Endothelial cell (in vitro differentiated cells): ENCODE measurements at places on chromosomes 5 and 9.

- DNase-seq = no peak
- peaks cover 36% of the 10 kb centered on the region for H3K36me3 ChIP-seq
- H3K4me1 ChIP-seq = no peaks in the 10 kb centered on the region
Measured at GRCh38 chr9:93652604-93653592, 76.5 kb downstream of the PHF2 start.

GRCh38 chr5:6763191-6763590 lies 50.0 kb downstream of the TENT4A start:
- no peak for DNase-seq
- H3K4me3 ChIP-seq = no peak overlapping the region
- peaks cover under 1% of the 10 kb centered on the region for H3K27me3 ChIP-seq

DNA sequence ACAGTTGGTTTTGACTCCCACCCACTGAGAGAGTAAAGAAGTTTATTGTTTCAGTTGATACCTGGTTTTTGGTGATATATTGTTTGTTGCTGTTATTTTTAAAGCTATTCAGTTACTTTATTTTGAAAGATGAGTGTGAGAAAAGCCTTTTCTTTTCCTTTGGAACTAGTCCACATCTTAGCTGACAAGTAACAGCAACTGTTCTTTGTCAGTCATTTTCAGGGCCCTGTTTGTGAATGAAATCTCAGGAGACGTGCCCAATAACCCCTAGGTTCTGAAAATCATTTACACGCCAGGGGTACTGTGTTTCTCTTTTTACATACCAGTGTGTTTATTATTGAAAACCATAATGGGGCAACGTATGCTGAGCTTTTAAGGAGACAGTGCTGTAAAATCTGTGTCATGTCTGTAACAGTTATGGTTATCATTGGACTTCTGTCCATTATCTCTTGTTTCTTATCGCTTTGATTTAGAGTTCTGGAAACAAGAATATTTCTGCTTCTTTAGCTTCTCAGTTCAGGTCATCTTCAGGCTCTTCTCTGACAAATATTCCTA lies 75.0 kb downstream of the LIX1 start:
- H3K4me1 ChIP-seq = peaks cover 6% of the 10 kb centered on the region
- no peaks in the 10 kb centered on the region for H3K27me3 ChIP-seq
- no peak overlapping the region for H3K27ac ChIP-seq
- no peak overlapping the region for H3K4me3 ChIP-seq
- no peaks in the 10 kb centered on the region for H3K36me3 ChIP-seq

DNA sequence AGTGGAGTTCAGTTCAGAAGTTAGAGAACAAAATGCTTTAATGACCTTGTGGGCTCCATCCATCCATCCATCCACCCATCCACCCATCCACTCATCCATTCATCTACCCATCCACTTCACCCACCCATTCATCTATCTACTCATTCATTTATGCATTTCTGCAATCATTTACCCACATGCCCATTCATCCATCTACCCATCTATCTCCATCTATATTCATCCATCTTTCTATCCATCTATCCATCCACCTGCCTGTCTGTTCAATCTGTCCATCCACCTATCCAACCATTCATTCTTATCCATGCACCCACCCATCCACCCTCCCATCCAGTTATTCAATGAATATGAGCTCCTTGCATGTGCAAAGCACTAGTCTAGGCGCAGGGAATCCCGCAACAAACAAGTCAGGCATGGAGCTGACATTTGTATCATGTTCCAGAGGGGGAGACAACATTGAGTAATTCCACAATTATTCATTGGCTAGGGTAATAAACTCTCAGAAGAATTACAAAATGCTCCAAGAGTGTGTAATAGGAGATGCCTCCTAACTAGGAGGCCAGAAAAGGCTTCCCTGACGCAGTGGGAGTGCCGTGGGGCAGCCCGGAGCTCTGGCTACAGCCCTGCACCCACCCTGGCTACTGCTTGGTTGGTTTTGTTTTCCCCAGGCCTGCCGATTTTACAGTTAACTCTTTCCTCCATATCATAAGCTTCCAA lies 211.2 kb downstream of the NXNL2 start:
- peaks cover 32% of the 10 kb centered on the region for H3K4me1 ChIP-seq
- no peaks in the 10 kb centered on the region for H3K27me3 ChIP-seq
- H3K27ac ChIP-seq = peak overlapping the region; percentile 72
- H3K4me3 ChIP-seq = no peak overlapping the region
- H3K36me3 ChIP-seq = no peaks in the 10 kb centered on the region
- DNase-seq = no peak

DNA sequence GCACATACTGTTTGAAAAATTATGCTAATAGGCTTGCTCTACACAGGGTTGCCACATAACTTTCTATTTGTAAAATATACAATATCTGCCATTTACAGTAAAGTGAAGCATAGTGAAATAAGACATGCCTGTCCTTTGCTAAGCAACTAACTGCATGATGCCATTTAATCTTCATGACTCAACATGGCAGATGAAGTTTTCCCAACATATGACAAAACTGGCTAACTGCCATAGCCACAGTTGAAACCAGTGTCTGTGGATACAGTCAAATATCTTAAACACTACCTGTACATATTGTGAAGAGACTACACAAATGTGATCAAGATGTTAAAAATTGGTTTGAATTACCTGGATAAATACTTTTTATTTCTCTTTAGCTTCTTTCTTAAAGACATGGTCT lies 3.1 kb upstream of the DMAC1 start:
- H3K27ac ChIP-seq = no peak overlapping the region
- no peak for DNase-seq
- H3K36me3 ChIP-seq = no peaks in the 10 kb centered on the region
- no peaks in the 10 kb centered on the region for H3K27me3 ChIP-seq

DNA sequence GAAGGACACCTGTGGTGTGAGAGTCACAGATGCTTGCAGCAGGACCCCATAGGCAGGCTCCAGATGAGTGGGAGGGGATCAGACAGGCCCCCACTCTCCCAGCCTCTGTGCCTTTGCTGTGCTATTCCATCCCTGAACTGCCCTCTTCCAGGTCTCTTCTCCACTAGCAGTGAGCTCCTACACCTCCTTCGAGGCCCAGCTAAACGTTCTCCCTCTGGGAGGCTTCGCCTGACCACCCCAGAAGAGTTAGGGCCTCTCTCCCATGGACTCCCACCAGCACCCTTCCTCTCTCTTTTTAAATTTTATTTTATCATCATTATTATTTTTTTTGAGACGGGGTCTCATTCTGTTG lies 35.9 kb upstream of the STRBP start:
- no peak for DNase-seq
- peaks cover 56% of the 10 kb centered on the region for H3K4me1 ChIP-seq
- peaks cover 15% of the 10 kb centered on the region for H3K27me3 ChIP-seq
- peaks cover 4% of the 10 kb centered on the region for H3K36me3 ChIP-seq
- no peak overlapping the region for H3K4me3 ChIP-seq

DNA sequence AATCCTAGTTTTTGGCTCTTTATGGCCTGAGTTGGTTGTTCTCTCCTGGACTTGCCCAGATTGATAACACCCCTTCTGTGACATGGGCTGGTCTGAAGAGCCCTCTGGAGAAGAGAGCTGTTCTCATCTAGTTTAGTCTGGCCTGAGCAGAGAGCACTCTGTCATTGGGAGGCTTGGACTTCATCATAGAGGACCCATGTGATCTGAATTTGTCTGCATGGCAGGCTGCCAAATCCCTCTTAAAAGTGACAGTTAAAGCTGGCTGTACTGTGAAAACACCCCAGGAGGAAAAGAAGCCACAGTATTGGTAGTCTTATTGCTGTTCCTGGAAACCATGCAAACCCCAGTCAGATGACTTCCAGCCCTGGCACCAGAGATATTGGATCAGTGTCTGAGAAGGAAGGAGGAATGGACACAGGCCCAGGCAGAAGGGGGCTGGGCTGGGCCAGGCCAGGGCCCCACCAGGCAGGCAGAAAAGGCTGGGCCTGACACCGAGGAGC lies 3.7 kb upstream of the WDR31 start:
- H3K36me3 ChIP-seq = no peaks in the 10 kb centered on the region
- H3K4me1 ChIP-seq = no peaks in the 10 kb centered on the region
- H3K27me3 ChIP-seq = peaks cover 5% of the 10 kb centered on the region
- H3K27ac ChIP-seq = no peak overlapping the region
- no peak overlapping the region for H3K4me3 ChIP-seq

- H3K4me1 ChIP-seq = peaks cover 4% of the 10 kb centered on the region
- peak; percentile 82 for DNase-seq
- H3K27me3 ChIP-seq = peaks cover 20% of the 10 kb centered on the region
- no peaks in the 10 kb centered on the region for H3K36me3 ChIP-seq
- peak within 1 kb of the TSS; percentile 90 for H3K4me3 ChIP-seq
Measured at GRCh38 chr5:159915904-159916840, at the start of gene ADRA1B. Gene ADRA1B (plus strand): TSS chr5:159916482. CDS start chr5:159916906, 424 bp downstream.

DNA sequence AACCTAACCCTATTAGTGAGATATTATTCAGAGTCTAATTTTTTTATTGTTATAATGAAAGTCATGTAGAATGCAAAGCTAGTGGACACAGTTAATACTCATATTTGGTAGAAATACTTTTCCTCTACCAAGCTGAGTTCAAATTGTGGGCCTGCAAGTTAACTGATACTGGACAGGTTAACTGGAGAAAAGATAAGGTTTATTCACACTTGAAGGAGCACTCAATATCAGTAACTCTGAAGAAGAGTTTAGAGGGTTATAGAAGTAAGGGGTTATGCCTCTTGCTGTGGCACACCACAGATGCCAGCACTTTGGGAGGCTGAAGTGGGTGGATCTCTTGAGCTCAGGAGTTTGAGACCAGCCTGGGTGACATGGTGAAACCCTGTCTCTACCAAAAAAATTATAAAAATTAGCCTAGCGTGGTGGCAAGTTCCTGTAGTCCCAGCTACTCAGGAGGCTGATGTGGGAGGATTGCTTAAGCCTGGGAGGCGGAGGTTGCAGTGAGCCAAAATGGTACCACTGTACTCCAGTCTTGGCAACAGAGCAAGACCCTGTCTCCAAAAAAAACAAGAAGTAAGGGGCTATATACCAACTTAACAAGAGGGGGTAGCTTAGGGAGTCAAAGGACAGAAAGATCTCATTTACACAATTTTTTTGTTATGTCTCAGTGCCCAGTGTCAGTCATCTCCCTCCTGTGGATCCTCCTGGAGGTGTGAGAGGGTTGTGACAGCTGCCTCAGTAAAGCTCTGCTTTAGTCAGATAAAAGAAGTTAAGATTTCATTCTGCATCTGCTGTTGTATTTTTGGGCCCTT lies 121.2 kb upstream of the GRHPR start:
- H3K27me3 ChIP-seq = no peaks in the 10 kb centered on the region
- DNase-seq = no peak
- H3K4me3 ChIP-seq = no peak overlapping the region

DNA sequence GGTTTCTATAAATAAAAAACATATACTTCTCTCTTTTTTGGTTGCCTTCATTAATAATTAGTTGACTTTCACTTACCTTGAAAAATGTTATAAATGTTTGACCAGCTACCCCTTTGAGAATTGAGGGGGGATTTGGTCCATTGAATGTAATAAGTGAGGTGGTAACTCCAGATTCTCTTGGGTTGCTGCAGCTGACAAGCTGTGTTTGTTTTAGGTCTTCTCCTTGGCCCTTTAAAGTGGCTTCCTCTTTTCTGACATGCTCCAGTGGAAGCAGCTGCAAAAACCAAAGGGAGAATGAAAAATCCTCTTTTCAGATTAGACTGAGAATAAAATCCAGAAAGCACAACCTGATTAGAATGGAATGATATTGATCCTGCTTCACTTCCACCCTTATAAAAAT lies 410.5 kb downstream of the TMEM38B start:
- DNase-seq = no peak
- H3K27ac ChIP-seq = no peak overlapping the region
- H3K27me3 ChIP-seq = no peaks in the 10 kb centered on the region
- no peak overlapping the region for H3K4me3 ChIP-seq
- no peaks in the 10 kb centered on the region for H3K4me1 ChIP-seq

DNA sequence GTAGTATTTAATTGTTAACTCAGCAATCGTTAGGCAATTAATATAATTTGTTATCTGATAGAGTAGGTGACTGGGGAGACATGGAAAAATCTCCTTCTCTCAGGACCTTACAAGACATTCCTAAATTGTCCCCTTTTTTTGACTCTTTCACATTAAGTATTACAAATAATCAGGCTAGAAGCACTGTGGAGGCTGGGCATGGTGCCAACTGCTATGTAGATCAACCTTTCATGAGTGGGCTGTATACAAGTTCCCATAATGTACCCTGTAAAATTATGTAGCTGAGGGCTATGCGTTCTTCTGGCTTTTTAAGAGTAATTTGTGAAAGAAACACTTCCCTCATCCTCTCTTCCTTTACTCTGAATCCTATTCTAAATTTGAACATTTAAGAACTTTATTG lies 140.2 kb downstream of the NFIB start:
- no peak for DNase-seq
- H3K4me1 ChIP-seq = no peaks in the 10 kb centered on the region
- H3K36me3 ChIP-seq = peaks cover 9% of the 10 kb centered on the region
- no peaks in the 10 kb centered on the region for H3K27me3 ChIP-seq
- H3K4me3 ChIP-seq = no peak overlapping the region
